ENCODE measurements at places on chromosomes 3 and 15. TPM values are rescaled to one million over a fixed set of nuclear protein-coding genes. Genes with fewer than 3 reads are reported as not detected.

The NECTIN3 gene
- 8.8 TPM for total RNA-seq

The ENTPD3 gene
- 0.59 TPM for total RNA-seq

The NRROS gene
- total RNA-seq: 2.4 TPM

The GP5 gene
- not detected for total RNA-seq

The CLCN2 gene
- total RNA-seq: 1.3 TPM

- H3K4me1 ChIP-seq: no peaks in the 10 kb centered on the region
- no peaks in the 10 kb centered on the region for H3K36me3 ChIP-seq
- H3K27ac ChIP-seq: no peak overlapping the region
- H3K27me3 ChIP-seq: no peaks in the 10 kb centered on the region
Measured at GRCh38 chr3:151421938-151422337, 37.4 kb upstream of the P2RY12 start.

- no peak for DNase-seq
- H3K4me1 ChIP-seq: no peaks in the 10 kb centered on the region
- H3K4me3 ChIP-seq: no peak overlapping the region
- H3K27me3 ChIP-seq: peaks cover 5% of the 10 kb centered on the region
- no peak overlapping the region for H3K27ac ChIP-seq
Measured at GRCh38 chr3:9497821-9498565, 55.6 kb downstream of the LHFPL4 start.

DNA sequence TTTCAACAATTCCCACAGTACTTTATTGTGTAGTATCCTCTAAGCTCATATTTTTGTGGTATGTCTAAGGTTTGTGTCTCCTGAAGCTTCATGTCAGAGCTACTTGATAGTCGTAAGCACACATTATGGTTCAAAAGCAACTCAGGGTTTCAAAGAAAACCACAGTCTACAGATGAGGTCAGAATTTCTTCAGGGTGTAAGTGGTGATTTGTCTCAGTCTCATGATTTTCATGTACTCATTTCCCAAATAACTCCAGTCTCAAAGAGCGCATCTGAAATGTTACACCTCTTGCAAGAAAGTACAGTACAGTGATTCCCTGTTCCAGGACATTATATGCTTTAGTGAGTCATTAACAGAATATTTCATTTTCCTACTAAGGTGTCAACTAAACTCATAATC, 47.5 kb upstream of the SSR3 start:
- H3K27ac ChIP-seq: no peak overlapping the region
- no peak overlapping the region for H3K4me3 ChIP-seq
- DNase-seq: no peak
- H3K4me1 ChIP-seq: no peaks in the 10 kb centered on the region

DNA sequence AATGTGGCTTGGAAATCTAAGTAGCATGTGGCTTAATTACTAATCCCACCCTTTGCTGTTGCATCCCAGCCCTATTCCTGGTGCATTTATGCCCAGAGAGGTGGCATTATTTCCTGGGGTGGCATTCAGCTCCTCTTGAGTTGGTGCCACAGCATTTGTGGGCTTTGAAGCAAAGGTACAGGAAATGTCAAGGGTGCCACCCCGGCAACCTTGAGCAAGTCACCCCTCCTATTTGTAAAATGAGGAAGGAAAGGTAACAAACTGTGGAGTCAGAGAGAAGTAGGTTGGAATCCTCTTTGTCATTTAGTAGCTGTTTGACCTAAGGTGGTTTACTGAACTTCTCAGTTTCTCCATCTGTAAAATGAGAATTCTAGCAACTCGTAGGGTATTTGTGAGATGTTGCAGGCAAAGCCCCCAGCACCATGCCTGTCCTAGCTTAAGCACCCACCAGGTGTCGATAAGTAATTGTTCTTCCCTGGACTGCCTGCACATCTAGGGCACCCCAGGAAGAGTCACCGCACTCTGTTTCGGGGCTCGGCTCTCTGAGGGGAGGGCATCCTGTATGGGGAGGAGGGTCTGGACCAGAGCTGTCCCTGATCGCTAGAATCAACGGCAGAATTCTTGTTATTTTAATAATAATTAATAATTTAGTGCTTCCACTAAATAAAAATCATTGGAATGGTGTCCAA, 17.1 kb downstream of the ISG20 start:
- H3K4me3 ChIP-seq: no peak overlapping the region
- peak; percentile 44 for DNase-seq
- H3K4me1 ChIP-seq: no peaks in the 10 kb centered on the region
- no peaks in the 10 kb centered on the region for H3K36me3 ChIP-seq

DNA sequence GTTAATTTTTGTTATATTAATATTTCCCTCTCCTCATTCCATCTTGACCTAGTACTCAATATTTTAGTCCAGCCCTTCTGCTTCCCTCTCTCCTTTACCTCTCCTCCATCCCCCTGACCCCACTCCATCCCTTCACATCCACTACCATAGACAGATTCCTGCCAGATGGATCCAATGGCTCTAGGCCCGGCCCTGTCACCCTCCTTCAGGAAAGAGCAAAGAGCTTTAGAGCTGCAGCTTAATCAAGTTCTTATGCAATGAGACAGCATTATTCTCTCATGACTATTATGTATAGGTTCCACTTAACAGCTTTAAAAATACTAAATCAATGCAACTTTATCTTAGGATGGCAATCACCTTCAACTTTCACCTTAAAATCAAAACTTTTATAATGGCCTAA, 200.7 kb upstream of the TTC14 start:
- no peak overlapping the region for H3K4me3 ChIP-seq
- no peaks in the 10 kb centered on the region for H3K27me3 ChIP-seq
- DNase-seq: no peak
- H3K4me1 ChIP-seq: no peaks in the 10 kb centered on the region

- H3K36me3 ChIP-seq: no peaks in the 10 kb centered on the region
- H3K27ac ChIP-seq: no peak overlapping the region
Measured at GRCh38 chr3:5806192-5806591, 618.7 kb downstream of the EDEM1 start.

DNA sequence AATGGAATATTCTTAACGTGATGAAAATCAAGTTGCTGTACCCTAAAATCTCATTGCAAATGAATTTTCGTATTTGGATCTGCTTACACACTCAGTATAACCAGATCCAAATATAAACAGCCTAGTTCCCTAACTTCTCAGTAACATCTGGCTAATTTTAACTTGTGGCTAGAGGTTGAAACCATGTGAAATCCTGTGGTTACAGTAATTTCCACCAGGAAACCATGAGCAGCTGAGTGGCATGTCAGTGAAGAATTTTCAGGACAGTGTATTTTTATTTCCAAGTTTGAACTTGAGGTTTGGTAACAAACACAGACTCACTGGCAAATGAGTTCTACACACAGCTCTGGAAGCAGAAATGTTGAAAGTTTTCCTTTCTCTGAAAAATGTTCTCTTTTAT, 754.1 kb downstream of the NR2F2 start:
- no peak overlapping the region for H3K4me3 ChIP-seq
- H3K27me3 ChIP-seq: no peaks in the 10 kb centered on the region
- no peaks in the 10 kb centered on the region for H3K36me3 ChIP-seq
- DNase-seq: no peak

- H3K4me3 ChIP-seq: no peak overlapping the region
- H3K4me1 ChIP-seq: peaks cover 15% of the 10 kb centered on the region
- no peaks in the 10 kb centered on the region for H3K27me3 ChIP-seq
Measured at GRCh38 chr15:97989299-97989698, 28.8 kb downstream of the ARRDC4 start.

- no peak overlapping the region for H3K4me3 ChIP-seq
- H3K27ac ChIP-seq: peak overlapping the region; percentile 94
- DNase-seq: peak; percentile 91
- no peaks in the 10 kb centered on the region for H3K27me3 ChIP-seq
- peaks cover 65% of the 10 kb centered on the region for H3K4me1 ChIP-seq
Measured at GRCh38 chr3:10189557-10190354, 25.0 kb downstream of the IRAK2 start.

DNA sequence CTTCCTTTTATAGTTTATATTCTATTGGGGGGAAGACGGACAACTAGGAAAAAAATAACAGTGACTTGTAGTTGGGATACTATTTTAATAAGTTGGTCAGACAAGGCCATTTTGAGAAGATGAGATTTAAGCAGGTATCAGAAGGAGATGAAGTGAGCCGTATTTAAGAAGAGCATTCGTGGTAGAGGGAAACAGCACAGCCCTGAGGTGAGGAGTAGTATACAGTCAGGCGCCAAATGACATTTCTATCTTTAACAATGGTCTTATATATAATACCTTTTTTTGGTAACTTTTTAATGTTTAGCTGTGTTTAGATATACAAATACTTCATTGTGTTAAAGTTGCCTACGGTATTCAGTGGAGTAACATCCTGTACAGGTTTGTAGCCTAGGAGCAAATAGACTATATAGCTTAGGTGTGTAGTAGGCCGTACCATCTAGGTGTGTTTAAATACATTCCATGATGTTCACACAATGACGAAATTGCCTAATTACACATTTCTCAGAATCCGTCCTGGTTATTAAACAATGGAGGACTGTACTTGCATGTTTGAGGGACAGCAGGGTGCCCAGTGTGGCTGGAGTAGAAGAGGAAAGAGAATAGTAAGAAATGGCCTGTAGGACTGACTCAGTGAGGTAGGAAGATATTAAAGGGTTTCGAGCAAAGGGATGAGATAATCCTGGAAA, 1.6 kb downstream of the NKTR start:
- H3K36me3 ChIP-seq: no peaks in the 10 kb centered on the region
- no peaks in the 10 kb centered on the region for H3K27me3 ChIP-seq
- H3K4me3 ChIP-seq: peak overlapping the region; percentile 96
- H3K27ac ChIP-seq: peak overlapping the region; percentile 98
- H3K4me1 ChIP-seq: peaks cover 36% of the 10 kb centered on the region
- no peak for DNase-seq

- H3K27ac ChIP-seq: no peak overlapping the region
- no peaks in the 10 kb centered on the region for H3K4me1 ChIP-seq
- no peaks in the 10 kb centered on the region for H3K27me3 ChIP-seq
- H3K36me3 ChIP-seq: peaks cover under 1% of the 10 kb centered on the region
Measured at GRCh38 chr3:45387171-45387570, 1.2 kb upstream of the LARS2 start.
